Posterior vena cava (tissue), 2 donors: ENCODE measurements at places on chromosomes 7 and 10. TPM values are rescaled to one million over a fixed set of nuclear protein-coding genes. Genes with fewer than 3 reads are reported as not detected.

The CDK5 gene
- 7.3 TPM for total RNA-seq

The UNCX gene
- total RNA-seq: not detected

- peak; percentile 79 for DNase-seq
Measured at GRCh38 chr7:73973091-73973490, 54.9 kb upstream of the ELN start.

DNA sequence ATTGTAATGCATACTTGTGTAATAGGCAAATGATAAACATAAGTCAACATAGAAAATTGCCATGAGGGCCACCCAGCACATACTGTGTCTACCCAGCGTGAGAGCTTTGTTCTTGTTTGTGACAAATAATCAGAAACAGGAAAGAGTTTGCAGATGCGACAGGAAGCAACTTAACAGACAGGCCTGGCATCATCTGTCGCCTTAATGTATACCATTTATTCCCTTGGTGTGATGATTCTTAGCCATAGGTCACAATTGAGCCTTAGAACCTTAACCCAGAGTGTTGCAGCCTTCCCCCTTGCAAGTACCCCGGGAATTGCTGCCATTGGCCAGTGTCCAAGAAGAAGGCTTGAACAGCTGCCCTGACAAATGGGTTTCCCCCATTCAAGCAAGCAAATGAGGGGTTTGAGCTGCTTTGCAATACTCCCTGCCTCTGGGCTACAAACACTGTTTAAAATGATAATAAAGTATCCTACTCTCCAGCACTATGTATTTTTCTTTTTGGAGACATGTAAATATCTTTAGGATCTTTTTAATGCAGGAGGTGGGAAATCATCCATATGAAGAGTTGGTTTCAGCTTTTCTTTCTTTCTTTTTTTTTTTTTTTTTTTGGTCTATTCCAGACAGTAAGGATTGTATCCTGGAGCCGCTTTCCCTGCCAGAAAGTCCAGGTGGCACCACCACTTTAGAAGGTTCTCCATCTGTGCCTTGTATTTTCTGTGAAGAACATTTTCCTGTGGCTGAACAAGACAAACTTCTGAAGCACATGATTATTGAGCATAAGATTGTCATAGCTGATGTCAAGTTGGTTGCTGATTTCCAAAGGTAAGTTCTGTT is 80.0 kb downstream of the ZNF277 start:
- no peak for DNase-seq

GRCh38 chr7:103141753-103142404 is 7.0 kb downstream of the NAPEPLD start:
- no peak for DNase-seq

DNA sequence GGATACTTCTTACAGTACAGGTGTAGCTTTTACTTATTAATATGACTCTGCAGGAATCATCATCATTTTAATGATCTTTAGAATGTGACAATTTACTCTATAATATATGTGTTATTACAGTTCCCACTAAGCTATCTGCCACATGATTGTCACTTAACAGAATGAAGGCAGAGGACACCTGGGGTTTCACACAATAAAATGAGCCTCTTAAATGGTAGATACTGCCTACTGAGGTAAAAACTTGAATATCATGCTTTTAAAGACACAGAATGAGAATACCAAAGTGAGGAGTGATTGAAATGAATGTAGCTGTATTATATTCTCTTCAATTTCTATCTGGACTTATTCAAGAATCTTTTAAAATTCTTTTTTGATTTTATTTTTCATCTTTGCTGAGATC is 1255.3 kb upstream of the LRRN3 start:
- DNase-seq: no peak
